ENCODE measurements at places on chromosomes 3 and 15.

DNA sequence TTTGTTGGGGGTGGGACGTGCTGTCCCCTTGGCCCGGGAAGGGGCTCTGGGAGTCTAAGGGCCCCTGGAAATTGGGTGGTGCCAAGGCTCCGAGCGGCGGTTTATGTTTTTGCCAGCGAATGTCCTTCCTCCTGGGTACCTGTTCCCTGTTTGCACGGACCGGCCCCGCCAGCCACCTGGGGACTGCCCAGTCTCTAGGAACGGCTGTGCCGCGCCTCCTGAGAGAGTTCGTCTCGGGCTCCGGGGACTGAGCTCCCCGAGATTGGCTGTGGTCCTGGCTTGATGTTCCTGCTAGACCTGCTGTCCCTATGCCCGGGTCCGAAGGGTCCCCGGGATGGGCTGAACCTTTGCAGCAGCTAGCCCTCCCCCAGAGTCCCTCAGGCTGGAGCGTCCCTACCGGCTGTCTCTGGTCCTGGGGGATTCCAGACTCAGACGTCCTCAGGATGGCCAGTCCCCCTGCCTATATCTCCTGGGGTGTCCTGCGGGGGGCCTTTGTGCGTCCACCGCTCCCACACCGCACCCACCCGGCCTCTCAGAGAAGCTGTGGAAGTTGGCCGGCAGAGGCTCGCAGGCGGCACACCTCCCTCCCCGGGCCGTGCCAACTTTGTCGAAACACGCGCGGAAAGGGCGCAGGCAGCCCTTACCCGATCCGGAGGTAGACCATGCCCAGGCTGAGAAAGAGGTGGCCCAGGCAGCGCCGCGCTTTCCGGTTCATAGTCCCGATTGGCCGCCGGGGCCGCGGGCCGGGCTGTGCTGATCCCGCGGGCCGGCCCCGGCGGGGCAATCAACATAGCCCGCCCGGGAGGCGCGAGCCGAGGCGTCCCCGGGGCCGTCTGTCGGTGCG, 547 bp downstream of the WNT7A start:
- no peak for DNase-seq

- DNase-seq: no peak
These were observed 272.9 kb upstream of the TPM1 start for GRCh38 chr15:62769604-62770003.

- no peak for DNase-seq
These were observed 74.3 kb upstream of the STAC start for GRCh38 chr3:36305929-36306520.

- no peak for DNase-seq
These were observed 34.6 kb upstream of the TMEM45A start for GRCh38 chr3:100457811-100458210.

DNA sequence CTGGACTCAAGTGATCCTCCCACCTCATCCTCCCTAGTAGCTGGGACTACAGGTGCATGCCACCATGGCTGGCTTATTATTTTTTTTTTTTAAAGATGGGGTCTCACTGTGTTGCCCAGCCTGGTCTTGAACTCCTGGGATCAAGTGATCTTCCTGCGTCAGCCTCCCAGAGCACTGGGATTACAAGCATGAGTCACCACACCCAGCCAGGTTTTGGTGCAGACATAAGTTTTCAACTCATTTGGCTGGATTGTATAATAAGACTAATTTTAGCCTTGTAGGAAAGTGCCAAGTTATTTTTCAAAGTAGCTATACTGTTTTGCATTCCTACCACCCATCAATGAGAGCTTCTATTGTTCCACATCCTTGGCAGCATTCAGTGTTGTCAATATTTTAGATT, 32.1 kb downstream of the BUB1B start:
- no peak for DNase-seq

- no peak for DNase-seq
These were observed 52.6 kb downstream of the SYNM start for GRCh38 chr15:99157456-99157855.

DNA sequence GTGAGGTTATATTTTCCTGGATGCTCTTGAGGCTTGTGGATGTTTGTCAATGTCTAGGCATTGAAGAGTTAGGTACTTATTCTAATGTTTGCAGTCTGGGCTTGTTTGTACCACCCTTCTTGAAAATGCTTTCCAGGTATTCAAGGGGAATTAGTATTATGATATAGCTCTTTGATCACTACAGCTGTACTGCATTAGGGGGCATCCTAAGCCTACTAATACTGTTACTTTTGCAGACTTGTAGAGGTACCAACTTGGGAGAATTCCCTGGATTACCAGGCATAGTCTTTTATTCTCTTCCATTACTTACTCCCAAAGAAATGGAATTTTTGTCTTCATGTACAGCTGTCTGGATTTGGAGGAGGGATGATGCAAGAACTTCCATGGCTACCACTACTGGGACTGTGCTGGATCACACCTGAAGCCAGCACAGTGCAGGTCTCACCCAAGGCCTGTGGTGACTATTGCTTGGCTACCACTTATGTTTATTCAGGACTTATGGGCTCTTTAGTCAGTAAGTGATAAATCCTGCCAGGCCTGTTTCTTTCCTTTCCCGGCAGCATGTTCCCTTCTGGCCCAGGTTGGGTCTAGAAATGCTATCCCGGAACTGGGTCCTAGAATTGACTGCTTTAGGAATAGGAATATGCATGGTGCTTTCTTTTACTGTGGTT, 402.9 kb downstream of the IL20RB start:
- no peak for DNase-seq

DNA sequence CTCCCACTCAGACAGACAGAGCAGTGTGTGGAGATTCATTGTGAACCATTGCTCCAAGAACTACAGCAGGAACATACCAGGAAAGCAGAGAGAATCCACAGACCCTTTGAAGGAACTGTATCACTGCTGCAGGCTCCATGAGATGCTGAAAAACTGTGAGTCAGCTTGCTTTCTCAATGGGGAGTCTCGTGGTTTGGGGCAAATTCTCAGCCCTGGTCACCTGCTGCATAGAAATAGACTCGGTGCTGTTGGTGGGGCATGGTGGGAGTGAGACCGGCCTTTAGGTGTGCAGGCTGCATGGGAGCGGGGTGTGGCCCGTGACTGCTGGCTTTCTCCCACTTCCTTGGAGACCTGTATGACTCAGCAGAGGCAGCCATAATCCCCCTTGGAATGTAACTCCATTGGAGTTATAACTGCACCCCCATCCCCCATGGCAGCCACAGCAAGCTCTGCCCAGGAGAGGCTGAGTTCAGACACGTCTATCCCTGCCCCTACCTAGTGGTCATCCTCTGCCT, 35.6 kb downstream of the ALCAM start:
- DNase-seq: no peak

- DNase-seq: no peak
These were observed 9.1 kb upstream of the ADPRH start for GRCh38 chr3:119570229-119570628.

DNA sequence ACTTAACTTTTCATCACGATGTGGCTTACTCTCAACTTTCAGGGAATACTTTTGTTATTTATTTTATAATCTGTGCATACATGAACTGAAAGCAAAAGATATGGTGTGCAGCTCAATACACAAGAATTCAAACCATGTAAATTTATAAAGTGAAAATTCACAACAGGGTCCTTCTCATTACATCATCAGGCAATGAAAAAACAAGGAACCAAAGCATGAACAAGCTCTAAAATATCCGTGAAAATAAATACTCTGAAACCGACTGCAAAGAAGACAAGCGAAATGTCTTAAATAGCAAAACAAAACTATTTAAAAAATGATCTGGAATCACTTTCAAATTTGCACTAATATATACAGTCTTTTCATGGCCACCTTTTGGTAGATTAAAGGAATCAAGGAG, 28.9 kb downstream of the GNB5 start:
- DNase-seq: no peak

DNA sequence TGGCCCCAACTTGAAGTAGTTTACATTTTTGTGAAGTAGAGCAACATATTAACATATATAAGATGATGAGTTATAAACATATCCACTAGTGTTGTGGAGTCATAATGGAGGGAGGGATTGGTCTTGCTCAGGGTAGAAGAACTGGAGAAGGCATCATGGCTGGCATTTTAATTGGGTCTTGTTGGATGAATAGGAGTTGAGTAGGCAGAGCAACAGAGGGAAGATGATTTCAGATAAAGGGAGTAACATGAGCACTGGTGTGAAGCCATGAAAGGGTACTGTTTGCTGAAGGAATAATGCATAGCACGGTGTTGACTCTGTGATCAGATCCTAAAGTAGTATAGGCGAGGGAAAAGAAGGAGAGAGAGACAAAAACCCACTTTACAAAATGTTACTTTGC, 3.6 kb upstream of the RFX7 start:
- no peak for DNase-seq

DNA sequence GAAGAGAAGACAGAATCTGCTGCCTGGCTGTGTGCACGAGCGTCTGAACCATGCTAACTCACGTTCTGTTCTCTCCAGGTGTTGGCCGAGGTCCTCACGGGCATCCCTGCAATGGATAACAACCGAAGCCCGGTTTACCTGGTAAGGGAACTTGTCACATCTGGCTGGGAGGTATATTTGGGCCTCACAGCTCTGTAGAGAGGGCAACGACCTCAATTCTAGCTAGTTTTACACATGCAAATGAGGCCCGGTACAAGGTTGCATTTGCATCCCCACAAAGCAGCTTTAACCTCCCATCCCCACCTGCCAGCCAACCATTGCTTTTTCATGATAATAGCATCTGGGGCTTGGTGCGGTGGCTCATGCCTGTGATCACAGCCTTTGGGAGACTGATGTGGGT, 22.0 kb upstream of the TATDN2 start:
- DNase-seq: no peak

GRCh38 chr15:87944691-87945090, 311.8 kb downstream of the NTRK3 start:
- peak; percentile 36 for DNase-seq

DNA sequence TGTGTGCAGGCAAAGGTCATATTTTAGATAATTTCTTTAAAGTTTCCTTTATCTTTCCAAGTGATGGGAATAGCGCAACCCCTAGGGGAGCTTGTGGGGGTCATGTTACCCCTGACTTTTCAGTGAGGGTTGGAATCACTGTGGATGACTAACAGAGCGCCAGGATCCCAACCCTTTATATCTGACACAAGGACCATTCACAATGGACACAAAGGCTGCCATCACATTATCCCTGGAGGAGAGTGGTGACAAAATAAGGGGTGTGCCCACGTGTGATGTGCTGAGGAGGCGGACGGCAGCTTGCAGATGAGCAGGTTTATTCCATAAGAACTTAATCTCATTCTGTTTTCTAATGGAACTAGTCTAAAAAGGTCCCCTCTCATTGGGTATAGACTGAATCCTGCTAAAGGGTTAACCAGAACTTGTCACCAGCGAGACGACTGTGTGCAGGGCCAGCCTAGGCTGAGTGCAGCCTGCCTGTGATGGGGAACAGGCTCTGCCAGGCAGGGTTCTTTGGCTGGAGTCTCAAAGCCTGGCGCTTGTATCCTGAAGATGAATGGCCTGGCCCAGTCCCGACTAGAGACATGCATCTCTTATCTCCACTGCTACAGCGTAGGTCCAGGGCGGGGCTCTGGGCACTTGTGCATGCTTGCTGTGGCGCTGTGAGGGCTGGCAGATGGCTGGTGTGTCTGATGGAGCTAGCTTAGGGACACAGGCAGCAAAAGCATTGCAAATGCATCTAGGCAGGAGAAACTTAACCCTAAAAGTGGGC, 50.2 kb downstream of the CHDH start:
- no peak for DNase-seq

- DNase-seq: no peak
These were observed 3.7 kb downstream of the GRAMD2A start for GRCh38 chr15:72193836-72194396.

- DNase-seq: no peak
These were observed 60.6 kb downstream of the USP8 start for GRCh38 chr15:50484781-50485180.

DNA sequence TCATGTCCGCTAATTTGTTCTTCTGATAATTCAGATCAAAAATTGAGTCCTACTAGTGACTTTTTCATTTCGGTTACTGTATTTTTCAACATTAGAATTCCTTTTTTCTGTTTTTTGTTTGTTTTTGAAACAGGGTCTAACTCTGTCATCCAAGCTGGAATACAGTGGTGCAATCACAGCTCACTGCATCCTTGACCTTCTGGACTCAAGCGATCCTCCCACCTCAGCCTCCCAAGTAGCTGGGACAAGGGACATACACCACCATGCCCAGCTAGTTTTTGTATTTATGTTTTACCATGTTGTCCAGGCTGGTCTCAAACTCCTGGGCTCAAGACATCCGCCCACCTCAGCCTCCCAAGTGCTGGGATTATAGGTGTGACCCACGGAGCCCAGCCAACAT, 8.0 kb upstream of the INO80 start:
- no peak for DNase-seq

- DNase-seq: peak; percentile 7
These were observed 125.1 kb upstream of the PPP2R3A start for GRCh38 chr3:135840436-135840835.

DNA sequence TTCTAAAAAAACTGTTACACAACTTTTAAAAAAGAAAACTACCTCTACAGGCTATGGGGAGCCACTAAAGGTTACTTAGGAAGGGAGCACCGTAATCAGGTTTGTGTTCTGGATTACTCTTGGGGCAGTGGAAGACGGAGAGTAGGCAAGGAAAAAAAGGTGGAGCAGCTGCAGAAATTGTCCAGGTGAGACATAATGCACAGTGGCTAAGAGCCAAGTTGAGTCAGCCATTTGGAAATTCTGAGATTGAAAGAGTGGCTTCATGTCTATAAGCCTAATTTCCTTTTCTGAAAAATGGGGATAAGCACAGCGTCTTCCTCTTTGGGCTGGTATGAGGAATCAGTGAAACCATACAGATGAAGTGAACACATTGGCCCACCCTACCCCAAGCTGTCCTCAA, 195.2 kb downstream of the CADPS start:
- DNase-seq: no peak

DNA sequence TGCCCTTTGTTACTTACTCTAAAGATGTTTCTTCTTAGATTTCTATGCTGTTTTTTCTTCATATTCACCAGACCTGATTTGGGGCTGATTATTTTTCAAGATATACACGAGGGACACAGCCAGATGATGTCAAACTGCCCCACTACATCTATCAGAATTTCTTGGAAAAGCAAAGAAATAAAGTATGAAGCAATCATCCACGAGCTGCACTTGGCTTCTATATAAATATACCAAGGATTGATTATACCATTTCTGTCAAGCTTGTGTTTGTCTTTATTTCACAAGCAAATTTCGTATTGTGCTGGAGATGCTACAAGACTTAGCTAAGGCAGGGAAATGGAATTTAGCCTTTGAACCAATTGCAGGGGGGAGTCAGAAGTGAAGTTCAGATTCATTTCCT, 715.1 kb upstream of the NR2F2 start:
- DNase-seq: no peak

GRCh38 chr15:89472785-89473256, 23.6 kb downstream of the RHCG start:
- DNase-seq: peak; percentile 15

GRCh38 chr3:10556312-10556711, 50.9 kb upstream of the ATP2B2 start:
- DNase-seq: no peak

Measured in hindlimb muscle (tissue), 1 donor.